ENCODE measurements at places on chromosomes 7 and 10.

GRCh38 chr10:24502801-24503460, 220.8 kb downstream of the ARHGAP21 start:
- DNase-seq, result no peak

DNA sequence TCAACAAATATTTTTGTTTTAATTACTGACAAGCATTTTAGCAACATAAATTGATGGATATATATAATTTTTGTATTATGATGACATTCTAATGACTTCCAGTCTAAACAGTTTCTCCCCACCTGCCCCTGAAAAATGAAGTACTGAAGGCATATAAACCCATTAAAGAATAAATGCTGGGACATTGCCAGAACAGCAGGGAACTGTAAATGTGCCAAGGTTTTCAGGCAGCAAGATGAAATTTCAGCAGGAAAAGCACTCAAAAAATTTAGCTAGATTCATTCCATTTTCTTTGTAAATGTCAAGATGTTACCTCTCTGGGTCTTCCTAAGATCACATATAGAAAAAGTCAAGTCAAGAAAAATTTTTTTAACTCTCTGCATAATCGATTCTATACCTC, 11.0 kb upstream of the TLL2 start:
- DNase-seq, result no peak

GRCh38 chr7:143884969-143885559, 16.9 kb downstream of the TCAF1 start:
- DNase-seq, result no peak

GRCh38 chr10:27276581-27276980, 36.0 kb upstream of the ACBD5 start:
- no peak for DNase-seq

DNA sequence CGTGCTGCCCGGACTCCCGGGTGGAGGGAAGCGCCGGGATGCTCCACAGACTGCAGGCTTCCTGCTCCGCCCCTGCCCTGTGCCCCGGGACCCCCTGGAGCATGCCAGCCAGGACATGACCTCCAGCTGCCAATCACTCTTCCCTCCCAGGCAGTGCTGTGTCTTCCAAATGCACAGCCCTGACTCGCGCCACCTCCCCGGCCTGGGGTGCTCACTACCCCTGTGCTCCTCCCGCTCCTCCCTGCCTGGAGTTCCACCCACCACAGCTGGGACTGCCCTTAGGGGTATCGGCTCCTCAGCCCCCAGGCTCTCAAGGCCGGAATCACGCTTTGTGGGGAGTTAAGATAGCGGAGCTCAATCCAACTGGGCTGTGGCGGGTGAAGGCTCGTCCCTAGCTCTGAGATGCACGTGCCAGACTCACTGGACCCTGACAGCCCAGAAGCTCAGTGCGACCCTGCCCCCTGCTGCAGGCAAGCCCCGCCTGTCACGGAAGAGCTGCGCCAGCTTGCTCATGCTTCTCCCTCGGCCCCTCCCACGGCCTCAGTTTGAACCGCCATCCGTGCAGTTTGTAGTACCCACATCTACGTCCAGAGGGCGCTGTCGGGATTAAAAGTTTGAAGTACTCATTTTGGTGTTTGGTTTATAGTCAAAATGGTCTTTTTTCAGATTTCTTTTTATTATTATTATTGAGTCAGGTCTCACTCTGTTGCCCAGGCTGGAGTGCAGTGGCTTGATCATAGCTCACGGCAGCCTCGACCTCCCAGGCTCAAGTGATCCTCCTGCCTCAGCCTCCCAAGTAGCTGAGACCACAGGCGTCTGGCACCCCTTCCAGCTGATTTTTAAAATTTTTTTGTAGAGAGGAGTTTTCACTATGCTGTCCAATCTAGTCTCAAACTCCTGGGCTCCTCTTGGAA, 142.5 kb upstream of the TCERG1L start:
- peak; percentile 23 for DNase-seq

DNA sequence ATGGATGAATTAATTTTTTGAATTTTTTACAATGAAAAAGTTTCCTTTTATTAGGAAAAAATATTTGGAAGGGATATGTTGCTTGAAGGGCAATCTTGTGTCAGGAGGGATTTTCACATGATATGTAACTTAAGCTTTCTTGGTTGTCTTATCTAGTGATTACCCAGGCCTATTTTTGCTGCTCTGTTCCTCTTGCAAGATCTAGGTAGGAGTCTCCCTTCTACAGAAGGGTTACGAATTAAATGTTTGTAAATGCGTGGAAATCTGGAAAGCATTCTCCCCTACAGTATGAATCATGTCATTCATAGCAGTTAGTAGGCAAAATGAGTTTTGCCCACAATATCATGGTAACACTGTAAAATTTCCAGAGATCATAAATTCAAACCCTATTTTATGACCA, 57.7 kb upstream of the CDK14 start:
- no peak for DNase-seq

DNA sequence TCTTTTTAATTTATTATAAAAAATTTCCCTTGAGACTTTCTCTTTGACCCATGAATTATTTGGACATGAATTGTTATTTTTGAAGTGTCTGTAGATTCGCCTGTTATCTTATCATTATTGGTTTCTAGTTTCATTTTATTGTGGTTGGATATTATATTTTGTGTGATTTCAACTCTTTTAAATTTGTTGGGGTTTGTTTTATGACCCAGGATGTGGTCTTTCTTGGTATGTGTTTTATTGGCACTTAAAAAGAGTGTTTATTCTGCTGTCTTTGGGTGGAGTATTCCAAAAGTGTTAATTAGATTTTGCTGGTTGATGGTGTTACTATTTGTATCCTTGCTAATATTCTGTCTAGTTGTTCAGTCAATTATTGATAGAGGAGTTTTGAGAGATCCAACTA, 50.5 kb upstream of the GPR141 start:
- no peak for DNase-seq

GRCh38 chr10:71687077-71687476, 32.5 kb downstream of the C10orf105 start:
- peak; percentile 49 for DNase-seq

- no peak for DNase-seq
Measured at GRCh38 chr10:82319562-82319961, 444.6 kb downstream of the NRG3 start.

DNA sequence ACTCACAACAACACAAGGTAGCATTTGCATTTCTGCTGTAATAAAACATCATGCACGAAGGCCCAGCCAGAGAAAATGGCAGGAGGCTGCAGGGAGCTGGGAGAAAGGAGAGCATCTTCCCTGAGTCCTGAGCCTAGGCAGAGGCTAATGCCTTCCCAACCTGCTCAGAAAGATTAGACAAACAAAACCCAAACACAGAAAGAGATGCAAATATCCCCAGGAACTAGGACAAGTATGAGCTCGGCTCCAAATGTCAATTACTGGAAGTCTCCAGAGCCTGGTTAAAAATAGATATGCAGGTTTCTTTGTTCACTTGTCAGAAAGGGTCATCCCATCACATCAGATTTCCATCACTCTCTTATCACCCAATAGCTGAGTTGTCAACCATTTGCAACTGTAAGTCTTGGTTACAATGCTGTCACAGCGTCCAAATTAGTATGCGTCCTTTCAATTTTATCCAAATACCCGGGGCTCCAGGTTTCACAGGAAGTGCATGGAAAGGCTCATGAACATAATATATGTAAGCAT, 316.5 kb upstream of the CELF2 start:
- no peak for DNase-seq

- DNase-seq, result no peak
Measured at GRCh38 chr7:34825221-34825620, 167.2 kb downstream of the NPSR1 start.

DNA sequence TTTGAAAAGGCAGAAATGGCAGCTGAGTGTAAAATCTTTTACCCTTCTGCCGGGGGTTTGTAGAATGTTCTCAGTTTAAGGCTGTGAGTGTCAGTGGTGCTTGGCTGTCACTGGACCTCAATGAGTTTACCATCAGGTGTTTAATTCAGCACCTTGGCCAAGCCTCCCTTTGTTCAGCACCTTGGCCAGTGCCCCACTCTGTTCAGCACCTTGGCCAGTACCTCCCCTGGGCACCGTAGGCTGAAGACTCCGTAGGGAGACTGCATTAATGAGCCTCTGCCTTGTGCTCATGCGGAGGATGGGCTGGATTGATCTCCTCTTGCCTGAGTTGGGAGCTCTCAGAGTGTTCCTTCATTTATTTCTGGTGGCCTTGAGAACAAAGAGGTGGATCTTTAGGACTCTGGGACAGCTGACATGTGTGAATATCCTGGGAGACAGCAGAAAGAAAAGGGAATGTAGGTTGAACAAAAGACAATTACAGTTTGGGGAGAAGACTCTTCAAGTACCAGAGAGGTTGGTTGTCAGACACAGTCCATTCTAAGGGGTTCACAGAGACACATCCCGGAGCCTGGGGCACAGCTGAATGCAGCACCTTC, 1.6 kb downstream of the FAM24A start:
- no peak for DNase-seq

DNA sequence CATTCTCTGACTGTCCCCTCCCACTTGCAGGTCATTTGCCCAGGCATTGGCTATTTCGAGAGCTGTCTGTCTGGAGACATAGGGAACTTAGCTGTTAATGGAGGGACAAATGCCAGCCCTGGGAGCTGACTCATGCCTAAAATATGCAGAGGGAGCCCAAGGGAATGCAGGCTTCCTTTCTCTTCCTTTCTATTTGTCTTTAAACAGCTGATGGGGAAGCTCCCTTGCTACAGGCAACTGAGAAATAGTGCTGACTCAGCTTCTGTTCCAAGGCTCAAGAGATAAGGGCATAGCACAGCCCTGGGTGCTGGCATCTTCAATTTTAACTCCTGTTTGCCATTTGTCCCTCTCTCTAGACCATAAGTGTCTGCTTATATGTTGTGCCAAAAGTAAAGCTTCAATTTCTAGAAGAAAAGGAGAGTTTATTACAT, 82.7 kb upstream of the C1GALT1 start:
- DNase-seq, result peak; percentile 13

DNA sequence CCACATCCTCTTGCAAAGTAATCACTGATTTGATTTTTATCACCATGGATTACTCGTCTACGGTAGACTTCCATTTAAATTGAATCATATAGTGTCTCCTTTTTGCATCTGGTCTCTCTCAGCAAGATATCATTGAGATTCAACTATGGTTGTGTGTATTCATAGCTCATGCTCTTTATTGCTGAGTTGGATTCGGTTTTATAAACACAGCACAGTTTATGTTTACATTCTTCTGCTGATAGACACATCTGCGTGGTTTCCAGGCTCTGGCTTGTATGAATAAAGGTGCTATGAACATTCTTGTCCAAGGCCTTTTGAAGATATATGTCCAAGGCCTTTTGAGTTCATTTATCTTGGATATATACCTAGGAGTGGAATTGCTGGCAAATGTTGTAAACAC, 356.5 kb upstream of the CELF2 start:
- no peak for DNase-seq

- DNase-seq, result peak; percentile 16
Measured at GRCh38 chr7:90461219-90461618, 8.2 kb upstream of the PTTG1IP2 start.

DNA sequence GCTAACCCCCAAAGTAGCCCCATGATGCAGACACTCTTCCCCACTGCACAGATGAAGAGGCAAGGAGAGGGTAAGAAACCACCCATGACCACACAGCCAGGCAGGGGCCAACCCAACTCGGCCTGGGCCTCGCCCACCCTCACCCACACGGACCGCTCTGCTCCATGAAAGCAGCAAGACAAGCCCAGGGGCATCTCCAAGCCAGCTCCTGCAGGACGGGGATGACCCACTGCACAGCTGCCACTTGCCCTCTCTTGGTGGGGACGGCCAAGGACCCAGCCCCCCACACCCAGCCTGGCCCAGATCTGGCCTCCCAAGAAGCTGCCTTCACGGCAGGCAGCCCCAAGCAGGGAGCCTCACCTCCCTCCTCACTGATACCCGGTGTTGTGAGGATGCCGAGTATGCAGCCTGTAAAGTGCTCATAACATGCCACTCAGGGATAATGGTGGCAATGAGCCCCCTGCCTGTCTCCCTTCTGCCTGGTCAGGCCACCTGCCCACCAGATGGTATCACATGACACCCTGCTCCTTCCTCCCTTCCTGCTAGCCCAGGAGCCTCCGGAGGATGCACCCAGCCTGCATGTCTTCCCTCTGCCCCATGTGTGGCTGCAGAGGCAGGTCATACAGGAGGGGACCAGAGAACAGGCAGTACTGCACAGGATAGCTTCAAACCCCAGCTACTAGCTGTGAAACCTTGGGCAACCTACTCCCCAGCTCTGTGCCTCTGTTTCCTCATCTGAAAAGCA, 23.3 kb downstream of the OGDHL start:
- no peak for DNase-seq

- DNase-seq, result no peak
Measured at GRCh38 chr10:24901686-24902399, 50.6 kb downstream of the PRTFDC1 start.

DNA sequence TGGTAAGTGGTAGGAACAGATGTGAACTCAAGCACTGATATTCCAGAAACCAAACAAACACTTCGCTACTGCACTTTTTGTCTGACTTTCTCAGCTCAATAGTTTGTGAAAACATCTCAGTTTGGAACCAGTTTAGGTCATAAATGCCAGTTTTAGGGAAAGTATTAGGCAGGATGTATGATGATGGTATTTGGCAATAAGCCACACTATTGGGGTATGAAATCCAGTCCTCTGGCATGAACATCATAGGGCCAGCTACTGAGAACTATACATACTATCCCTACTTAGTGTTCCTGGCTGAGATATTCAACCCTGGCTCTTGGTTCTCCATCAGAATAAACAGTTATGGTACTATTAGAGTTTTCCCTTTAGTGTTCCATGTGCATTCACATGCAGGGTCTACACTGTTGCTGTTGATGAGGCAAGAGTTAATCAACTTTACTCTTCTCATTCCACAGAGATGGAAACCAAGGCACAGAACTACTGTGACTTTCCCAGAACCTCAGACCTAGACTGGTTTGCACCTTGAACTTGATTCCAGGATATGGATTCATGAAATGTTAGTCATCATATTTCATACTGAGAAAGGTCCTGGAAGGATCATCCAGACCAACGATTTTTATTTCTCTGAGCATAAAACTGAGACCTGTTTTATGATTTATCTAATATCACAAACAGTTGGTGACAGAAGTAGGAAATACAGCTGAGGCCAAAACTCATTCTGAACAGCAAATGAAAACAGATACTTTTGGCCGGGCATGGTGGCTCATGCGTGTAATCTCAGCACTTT, 20.0 kb upstream of the IFIT2 start:
- DNase-seq, result no peak

DNA sequence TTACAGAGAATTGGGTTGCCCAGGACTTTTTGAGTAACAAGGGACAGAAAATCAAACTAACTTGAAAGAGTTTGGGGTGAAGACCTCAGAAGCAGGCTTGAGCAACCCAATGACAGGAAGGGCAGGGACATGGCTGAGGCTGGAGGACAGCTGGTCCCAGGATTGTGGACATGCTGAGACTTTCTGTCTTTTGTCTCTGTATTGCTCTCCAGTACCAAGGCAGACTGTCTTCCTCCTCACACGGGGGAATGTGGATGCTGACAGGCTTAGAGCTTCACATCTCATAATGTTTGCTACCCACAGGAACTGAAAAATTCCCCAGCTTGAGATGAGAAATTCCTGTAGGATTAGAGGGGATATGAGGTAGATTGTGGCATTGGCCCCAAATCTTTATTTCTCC, 229.6 kb downstream of the PHF14 start:
- DNase-seq, result no peak

- DNase-seq, result no peak
Measured at GRCh38 chr10:24929904-24930303, 22.5 kb downstream of the PRTFDC1 start.

- no peak for DNase-seq
Measured at GRCh38 chr10:68172324-68172723, 59.6 kb downstream of the ATOH7 start.
